ENCODE measurements at places on chromosomes 4 and X. TPM values are rescaled to one million over a fixed set of nuclear protein-coding genes. Genes with fewer than 3 reads are reported as not detected.

GRCh38 chr4:35591035-35591434 is 653.3 kb downstream of the ARAP2 start:
- DNase-seq: no peak

DNA sequence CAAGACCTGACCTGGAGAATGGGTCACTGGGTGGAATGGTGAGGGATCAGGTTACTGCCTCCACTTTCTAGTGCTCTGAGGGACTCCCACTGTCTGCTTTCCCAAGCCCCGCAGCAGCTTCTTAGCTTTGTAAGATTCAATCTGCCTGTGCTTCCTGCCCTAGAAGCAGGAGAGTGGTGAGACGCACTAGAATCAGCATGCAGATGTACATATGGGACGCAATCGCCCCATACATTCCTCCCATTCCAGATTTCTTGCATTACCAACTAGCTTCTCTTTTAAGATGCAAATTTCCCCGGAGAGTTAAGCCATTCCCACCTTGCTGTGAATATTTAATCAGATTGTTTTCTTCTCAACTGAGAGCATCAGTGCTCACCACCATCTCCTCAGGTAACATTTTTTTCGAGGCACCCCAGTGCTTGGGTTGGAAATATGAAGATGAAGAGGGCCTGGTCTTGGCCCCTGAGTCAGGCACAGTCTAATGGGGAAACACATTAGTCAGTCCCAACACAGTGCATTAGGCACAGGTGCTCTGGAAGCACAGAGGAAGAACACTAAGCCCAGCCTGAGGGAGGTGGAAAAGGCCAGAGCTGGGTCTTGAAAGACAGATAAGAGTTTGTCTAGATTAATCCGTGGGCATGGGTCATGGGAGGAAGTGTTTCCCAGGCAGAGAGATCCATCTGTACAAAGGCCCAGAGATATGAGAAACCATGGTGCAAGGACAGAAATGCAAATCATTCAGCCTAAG is 66.7 kb upstream of the PRPS1 start:
- DNase-seq: no peak

DNA sequence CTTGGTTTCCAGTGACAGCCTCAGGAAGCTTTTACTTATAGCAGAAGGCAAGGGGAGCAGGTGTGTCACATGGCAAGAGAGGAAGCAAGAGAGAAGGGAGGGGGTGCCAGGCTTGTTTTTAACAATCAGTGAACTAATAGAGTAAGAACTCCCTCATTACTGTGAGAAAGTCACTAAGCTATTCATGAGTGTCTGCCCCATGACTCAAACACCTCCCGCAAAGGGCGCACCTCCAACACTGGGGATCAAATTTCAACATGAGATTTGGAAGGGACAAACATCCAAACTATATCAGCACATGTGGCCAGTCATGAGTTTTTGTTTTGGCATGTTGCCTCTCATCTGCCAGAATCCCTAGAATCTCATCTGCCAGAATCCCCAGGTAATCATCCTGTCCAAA is 183.5 kb upstream of the C1QTNF7 start:
- DNase-seq: no peak

DNA sequence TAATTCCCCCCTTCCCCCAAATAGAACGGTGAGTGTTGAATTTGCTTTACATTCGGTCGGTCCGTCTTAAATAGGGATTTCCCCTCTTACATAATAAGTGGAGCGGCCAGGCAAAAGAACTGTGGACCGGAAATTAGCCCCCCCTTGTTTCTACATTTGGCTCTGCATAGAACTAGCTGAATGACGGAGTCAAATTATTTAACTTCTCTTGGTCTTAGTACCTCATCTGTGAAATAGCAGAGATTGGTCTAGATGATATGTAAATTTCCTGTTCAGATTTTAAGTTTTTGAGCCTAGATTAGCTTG is 1.3 kb downstream of the SPATA18 start:
- no peak for DNase-seq

DNA sequence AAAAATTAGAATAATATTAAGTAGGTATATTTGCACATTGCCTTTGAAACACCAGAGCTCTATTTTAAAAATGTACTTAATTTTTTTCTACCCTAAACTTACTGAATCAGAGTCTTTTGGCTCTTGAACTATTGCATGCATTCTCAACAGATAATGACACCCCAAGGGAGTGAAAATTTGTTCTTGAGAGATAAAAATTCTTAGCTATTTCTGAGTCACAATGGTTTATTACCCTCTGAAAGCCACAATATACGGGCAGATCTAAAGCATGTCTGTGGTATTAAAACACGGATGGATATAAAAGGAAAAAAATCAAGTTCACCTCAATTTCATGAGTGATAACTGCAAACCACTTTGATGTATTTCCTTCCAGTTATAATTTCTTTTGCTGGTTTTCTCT is 636.3 kb upstream of the FTHL17 start:
- DNase-seq: no peak

GRCh38 chr4:105147016-105147552 is 408 bp downstream of the TET2 start:
- no peak for DNase-seq

- no peak for DNase-seq
Observed at GRCh38 chr4:138572007-138572406, 329.9 kb upstream of the SLC7A11 start.

GRCh38 chr4:113513382-113513781 is 248.2 kb downstream of the CAMK2D start:
- no peak for DNase-seq

- DNase-seq: no peak
Observed at GRCh38 chr4:159268607-159269006, 165.7 kb downstream of the RAPGEF2 start.

DNA sequence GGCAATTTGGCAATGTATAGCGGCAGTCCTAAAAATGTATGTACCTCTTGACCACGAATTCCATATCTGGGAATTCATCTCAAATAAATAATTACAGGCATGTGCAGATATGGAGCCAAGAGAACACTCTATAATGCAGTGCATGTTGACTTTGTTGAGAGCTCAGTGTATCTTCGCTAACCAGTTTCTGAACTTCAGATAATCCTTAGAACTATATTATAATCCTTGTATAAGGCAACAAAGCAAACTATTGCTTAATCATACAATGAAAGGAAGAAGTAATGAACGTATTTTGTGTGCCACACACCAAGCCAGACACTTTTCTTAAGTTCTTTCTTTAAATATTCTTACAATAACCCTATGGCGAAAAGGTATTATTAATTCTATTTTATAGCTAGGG is 168.5 kb downstream of the SMIM20 start:
- DNase-seq: no peak

DNA sequence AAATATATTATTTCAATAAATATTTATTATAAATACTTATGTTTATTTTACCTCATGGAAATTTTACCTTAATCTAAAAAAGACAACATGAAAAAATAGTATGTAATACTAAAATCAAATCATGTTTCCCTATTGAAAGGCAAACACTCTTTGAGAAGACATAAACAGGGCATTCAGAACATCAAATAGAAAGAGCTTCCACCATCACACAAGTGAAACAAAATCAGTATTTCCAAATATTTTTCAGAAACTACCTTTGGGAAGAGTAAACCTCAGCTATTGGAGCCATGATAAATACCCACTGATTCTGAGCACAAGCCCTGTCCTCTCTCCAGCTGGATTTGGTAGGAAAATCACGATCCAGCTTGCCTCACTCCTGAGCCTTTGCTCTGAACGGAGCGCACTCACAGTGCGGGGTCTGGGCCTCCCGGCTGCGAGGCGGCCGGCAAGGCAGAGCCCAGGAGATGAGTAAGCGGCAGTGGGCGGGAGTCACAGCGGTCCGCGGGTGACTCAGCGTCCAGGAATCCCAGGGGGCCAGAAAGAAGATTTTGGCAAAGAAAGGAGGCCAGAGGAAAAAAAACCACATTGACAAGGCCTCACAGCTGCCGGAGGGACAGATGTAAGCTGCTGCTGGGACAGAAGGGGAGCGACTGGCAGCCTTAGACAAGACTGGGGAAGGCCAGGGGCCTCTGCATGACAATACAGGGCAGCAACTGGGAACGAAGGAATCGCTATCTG is 14.7 kb upstream of the ANXA5 start:
- DNase-seq: peak; percentile 39

DNA sequence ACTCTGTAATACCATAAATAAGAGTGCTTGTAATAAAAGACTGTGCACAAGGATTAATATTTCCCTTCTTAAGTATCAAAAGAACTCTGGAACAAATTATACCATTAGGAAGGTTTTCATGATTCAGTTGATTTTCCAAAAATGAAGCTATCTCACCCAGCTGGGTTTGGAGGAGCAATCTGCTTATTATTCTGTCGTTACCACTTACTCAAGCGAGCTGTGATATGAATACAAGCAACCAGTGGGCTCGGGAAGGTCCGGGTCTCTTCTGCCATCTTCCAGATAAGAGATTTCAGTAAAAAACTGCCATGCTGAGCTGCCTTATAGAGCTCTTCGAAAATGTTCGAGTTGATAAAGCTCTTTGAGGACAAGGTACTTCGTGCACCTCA is 15.3 kb downstream of the SMIM20 start:
- no peak for DNase-seq

- DNase-seq: no peak
Observed at GRCh38 chrX:28848707-28849106, 261.5 kb downstream of the IL1RAPL1 start.

- no peak for DNase-seq
Observed at GRCh38 chrX:156001667-156002021, 4.1 kb downstream of the IL9R start.

The SYP gene
- polyA plus RNA-seq: 2.5 TPM

The CLCN4 gene
- polyA plus RNA-seq: 5.0 TPM

The RNF113A gene
- 11.9 TPM for polyA plus RNA-seq

The NMU gene
- polyA plus RNA-seq: 10.7 TPM

The LETM1 gene
- polyA plus RNA-seq: 19.8 TPM

The TEX11 gene
- 0.18 TPM for polyA plus RNA-seq

The PGAM4 gene
- not detected for polyA plus RNA-seq

The CLNK gene
- polyA plus RNA-seq: 1.1 TPM

The SLC16A2 gene
- 29.3 TPM for polyA plus RNA-seq

The CXCL10 gene
- 7.0 TPM for polyA plus RNA-seq

The RTL5 gene
- polyA plus RNA-seq: 23.0 TPM

All from right renal cortex interstitium (tissue), 3 donors.